ENCODE measurements at places on chromosomes 1 and 21.

DNA sequence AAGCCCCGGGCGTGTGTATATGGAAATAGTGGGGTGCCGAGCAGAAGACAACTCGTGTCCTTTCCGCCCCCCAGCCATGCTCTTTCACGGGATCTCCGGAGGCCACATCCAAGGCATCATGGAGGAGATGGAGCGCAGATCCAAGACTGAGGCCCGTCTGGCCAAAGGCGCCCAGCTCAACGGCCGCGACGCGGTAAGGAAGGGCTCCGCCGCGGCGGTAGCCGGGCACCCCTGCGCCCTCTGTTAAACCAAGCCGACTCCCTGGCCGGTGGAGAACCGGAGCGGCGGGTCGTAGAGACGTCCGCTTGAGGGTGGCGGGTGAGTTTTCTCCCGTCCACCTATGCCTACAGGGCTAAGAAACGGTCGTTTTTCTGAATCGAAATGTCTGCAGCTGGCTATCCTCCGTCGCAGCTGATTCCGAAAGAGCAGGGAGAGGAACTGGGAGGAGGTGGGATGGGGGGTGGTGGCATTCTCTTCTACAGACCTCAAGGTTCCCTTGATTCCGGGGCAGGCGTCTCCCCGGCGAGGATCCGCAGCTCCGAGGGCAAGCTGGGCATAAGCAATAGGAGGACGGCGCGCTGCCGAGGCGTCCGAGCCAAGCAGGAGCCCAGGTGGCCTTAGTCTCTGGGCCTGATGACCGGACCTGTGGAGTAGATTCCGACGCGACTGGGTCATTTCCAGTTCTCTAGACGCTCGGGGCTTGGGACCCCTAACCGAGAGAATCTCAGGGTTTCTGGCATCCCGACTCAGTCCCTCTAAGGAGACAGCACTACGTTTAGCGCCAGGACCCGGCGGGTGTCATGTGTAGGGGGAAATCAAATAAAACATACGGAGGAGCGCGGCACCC lies 856 bp downstream of the LHX9 start:
- DNase-seq = no peak

DNA sequence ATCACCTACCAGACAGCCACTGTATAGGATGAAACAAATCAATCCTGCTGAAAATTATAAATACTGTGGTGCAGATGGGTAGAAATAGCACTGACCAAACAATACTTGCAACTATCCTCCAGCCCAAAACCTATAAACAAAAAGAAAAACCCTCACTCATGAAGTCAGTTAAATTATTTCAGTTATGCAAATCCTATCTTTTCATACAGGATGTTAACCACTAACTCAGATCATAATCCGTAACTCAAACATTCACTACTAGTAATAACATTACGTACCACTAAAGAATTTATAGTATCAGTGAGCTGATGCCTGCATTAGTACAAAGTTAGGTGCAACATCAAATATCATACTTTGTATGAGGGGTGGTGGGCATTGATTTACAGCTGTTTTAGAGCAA lies 2.6 kb downstream of the NDC1 start:
- no peak for DNase-seq

- no peak for DNase-seq
These were observed 115.0 kb downstream of the TGFB2 start for GRCh38 chr1:218459878-218460711.

DNA sequence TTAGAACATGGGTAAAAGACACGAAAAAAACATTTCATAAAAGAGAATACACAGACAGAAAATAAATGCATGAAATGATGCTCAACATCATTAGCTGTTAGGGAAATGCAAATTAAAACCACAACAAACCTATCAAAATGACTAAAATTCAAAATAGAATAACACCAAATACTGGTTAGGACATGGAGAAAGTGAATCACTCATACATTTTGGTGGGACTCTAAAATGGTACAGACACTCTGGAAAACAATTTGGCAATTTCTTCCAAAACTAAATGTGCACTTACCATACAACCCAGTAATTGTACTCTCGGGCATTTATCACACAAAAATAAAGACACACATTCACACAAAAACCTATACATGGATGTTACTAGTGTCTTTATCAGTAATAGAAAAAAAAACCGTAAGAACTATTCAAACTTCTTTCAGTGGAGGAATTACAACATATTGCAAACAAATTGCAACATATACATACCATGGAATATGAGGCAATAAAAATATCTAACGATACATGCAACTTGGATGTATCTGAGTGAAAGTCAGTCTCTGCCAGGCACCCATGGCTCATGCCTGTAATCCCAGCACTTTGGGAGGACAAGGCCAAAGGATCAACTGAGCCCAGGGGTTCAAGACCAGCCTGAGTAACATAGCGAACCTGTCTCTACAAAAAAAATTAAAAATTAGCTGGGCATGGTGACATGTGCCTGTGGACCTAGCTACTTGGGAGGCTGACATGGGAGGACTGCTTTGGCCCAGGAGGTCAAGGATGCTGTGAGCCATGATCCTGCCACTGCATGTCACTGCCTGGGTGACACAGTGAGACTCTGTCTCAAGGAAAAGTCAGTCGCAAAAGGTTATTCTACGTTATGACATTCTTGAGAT lies 19.6 kb downstream of the HSF2BP start:
- DNase-seq = no peak

DNA sequence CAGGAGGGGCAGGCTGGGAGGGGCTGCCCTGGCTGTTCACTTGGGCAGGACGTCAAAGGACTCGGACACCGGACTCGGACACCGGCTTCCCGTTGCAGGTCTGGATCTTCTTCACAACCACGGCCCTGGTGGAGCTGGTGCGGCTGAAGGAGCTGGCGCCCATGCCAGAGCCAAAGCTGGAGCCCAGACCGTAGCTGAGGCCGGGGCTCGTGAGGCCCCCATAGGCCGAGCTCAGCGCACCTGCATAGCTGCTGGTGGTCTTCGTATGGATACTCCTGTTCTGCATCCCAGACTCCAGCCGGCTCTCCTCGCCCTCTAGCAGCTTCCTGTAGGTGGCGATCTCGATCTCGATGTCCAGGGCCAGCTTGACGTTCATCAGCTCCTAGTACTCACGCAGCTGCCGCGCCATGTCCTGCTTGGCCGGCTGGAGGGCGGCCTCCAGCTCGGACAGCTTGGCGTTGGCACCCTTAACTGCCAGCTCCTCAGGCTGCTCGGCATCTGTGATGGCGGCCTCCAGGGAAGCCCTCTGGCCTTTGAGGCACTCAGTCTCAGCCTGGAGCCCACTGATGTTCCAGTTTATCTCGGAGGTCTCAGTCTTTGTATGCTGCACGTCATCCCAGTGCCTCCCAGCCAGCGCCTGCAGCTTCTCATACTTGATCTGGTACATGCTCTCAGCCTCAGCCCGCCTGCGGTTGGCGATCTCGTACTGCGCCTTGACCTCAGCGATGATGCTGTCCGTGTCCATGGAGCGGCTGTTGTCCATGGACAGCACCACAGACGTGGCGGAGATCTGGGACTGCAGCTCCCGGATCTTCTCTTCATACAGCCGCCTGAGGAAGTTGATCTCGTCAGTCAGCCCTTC lies 15.1 kb upstream of the KLF17 start:
- no peak for DNase-seq

DNA sequence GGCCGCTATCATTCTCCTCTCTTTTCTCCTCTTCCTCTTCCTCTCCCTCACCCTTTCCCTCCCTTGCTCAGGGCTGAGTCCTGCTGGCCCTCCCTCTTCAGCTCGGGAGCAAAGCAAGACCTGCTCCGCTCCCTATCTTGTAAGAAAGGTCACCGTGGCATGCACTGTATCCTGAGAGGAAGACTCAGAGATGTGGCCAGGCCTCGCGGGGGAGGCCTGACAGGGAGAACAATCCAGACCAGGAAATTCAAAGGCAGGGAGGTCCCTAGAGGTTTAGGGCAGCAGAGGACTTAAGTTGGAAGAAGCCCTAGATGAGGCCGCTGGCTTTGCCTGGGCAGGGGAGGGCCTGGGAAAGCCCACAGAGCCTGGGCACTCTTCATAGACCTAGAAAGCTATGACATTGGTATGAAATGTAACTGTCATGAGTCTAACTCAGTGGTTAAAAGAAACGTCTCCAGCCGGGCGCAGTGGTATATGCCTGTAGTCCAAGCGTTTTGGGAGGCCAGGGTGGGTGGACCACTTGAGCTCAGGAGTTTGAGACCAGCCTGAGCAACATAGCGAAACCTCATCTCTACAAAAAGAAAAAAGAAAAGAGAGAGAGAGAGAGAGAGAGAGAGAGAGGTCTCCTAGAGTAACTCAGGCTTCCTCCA lies 14.6 kb upstream of the PTAFR start:
- no peak for DNase-seq

- DNase-seq = no peak
These were observed 13.3 kb upstream of the BRWD1 start for GRCh38 chr21:39326607-39327307.

- no peak for DNase-seq
These were observed 1.5 kb downstream of the APOBEC4 start for GRCh38 chr1:183651612-183652011.

GRCh38 chr1:229230140-229230892 lies 40.6 kb upstream of the RAB4A start:
- no peak for DNase-seq

GRCh38 chr21:26224366-26224765 lies 53.8 kb upstream of the APP start:
- no peak for DNase-seq

DNA sequence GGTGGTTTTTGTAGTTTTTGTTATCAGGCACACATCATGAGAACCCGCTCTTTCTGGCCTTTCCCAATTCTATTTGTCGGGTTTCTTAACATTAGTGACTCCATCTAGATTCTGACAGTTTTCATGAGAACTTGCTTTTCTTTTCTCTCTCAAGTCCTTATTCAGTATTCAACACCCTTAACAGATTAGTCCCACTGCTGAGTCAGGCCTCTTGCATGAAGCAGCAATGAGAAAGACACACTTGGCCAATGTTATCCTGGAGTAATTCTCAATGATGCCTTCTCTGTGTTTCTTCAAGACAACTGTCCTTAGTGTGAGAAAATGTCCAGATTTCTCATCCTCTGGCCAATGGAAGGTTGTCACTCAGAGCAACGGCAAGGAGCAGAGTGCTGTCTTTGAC lies 11.3 kb downstream of the FMO2 start:
- DNase-seq = no peak

DNA sequence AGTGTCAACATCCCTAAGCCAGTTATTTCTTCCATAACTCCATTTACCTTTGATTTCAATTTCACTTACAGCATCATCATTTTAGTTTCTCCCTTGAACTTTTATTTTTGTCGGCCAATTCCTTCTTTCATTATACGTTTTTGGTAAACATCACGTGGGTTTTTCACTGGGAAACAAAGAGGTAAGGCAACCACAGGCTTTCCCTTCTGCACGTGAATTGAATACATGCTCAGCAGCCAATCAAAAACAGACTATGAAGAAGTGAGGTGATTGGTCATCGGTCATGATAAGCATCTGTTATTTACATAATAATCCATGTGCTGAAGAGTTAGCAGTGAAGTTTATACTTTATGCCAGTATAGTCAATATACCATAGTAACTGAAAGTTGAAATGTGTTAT lies 98.7 kb downstream of the NCAM2 start:
- no peak for DNase-seq

GRCh38 chr1:94622757-94623156 lies 81.2 kb upstream of the F3 start:
- no peak for DNase-seq

DNA sequence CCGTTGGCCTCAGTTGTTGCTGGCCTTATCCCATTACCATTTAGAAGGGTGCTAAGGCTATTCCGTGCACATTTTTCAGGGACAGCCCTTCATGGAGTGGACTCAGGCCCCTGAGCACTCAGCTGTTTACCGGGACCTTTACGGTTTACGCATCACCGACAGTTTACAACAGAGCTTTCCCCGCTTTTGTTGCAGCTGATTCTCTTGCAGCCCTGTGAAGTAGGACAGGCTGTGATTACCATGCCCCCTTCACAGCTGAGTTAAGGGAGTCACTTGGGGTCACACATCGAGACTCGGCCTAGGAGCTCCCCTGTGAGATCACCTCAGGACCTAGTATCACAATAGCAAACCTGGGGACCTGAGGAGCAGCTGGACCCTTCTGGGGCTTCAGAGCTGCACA lies 41.9 kb downstream of the PTPRF start:
- no peak for DNase-seq

GRCh38 chr1:170296642-170297041 lies 150.9 kb downstream of the NTMT2 start:
- no peak for DNase-seq

DNA sequence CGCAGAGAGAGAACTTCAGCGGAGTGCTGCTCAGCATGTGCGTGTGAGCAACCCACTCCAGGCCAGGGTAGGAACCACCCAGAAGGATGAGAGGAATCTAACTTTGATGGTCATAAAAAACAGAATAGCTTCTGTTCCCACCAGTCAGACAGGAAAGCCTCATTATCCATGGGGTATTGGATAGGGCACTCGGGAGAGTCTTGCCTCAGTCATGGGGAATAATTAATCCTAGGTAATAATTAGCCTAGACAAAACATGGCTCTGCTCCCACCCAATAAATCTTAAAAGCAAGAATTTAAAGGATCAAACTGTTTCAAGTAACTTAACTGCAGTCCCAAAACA lies 35.3 kb downstream of the LDLRAD1 start:
- no peak for DNase-seq

DNA sequence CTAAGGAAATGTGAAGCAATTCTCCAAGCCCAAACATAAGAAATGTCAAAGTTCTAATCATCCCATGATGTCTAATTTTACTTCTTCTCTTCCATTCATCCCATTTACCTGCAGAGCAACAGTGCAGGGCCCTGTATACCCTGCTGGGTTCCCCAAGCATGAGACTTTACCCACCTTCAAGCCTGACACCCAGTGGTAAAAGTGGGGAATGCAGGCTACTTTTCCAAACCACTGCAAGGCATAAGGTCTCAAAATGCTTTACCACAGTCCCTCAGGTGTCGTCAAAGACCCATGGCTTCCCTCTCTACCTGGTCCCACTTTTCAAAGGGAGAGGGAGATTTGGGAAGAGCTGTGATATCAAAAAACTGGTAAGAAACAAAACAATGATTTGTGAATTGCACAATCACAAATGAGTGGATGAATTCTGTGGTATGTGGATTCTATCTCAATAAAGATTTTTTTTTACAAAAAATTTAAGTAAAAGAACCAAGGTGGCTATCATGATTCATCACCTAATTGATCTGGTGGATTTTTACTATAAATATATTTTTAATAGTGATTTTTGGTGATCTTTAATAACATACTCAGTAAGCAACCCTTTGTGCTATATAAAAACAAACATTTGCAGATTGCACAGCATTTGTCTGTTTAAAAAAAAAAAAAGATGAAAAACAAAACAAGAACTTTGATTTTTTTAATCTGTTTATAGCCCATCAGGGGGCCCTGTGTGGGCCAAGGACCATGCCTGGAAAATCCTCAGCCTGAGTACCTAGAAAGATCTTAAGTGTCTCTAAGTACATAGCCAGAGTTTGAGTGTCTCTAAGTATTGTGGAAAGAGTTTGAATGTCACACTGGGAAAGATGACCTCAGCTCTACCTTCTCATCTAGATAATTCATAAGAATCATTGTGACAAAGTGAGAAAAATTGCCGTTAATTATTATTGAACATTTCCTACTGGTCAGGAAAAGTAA lies 73.1 kb upstream of the GJB5 start:
- no peak for DNase-seq

- no peak for DNase-seq
These were observed 37.4 kb downstream of the CLCC1 start for GRCh38 chr1:108925920-108926319.

All from stimulated activated naive CD4-positive, alpha-beta T cell (primary cell).